ENCODE measurements at places on chromosomes 2 and 18.

DNA sequence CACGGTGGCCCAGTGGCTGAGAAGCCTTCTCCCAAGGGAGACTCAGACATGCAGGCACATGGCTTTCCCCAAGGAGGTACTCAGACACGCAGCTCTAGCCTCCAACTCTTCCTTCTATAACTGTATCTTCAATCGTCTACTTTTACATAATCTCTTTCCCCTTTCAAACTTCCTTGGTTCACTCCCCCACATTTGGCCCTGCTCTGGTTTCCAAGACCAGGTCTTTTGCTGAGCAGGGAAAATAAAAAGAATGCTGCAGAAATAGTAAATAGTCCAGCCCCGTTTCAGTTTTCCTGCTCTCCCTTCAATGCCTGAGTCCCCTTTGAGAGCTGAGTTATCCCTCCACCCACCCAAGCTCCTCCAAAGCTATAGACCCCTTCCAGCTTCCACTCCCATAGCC is 635.0 kb downstream of the ARHGAP15 start:
- no peak for DNase-seq

GRCh38 chr2:237701859-237702390 is 74.5 kb downstream of the LRRFIP1 start:
- DNase-seq, result no peak

GRCh38 chr2:73640946-73641766 is 1.1 kb downstream of the NAT8 start:
- no peak for DNase-seq

GRCh38 chr2:33577084-33577483 is 22.0 kb downstream of the FAM98A start:
- no peak for DNase-seq

DNA sequence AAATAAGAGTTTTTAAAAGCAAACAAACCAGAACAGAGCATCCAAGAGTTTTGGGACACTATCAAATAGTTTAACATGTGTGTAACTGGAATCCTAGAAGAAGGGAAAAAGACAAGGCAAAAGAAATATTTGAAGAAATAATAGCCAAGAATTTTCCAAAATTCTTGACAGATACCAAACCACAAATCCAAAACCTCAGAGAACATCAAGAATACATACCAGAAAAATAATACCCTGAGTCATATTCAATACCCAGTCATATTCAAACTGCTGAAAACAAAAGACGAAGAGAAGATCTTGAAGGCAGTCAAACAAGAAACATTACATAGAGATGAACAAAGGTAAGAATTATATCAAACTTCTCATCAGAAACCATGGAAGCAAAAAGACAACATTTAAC is 22.9 kb downstream of the INO80C start:
- DNase-seq, result no peak

DNA sequence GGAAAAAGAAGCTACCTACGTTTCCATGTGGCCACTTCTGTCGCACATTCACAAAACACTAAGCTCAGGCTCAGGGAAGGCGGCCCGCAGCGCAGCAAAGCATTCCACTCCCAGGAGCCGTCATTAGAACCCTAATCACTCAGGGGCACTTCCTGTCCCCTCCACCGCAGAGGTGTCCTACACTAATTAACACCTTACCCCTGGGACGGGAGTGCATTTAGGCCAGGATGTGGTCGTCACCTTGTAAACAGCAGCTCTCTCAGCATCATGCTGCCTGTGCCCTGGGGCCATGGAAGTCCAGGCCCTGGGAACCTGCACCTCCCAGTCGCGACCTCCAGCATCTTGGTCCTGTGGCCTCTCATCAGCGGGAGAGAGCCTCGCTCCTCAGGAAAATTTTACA is 359.8 kb upstream of the SALL3 start:
- DNase-seq, result no peak

Measured in stimulated activated CD4-positive, alpha-beta T cell treated with anti-CD3 and anti-CD28 coated beads, Interleukin-1b, Interleukin-23, amount 100 ng/mL, for 4 hours (primary cell).